ENCODE measurements at places on chromosomes 1 and 21.

DNA sequence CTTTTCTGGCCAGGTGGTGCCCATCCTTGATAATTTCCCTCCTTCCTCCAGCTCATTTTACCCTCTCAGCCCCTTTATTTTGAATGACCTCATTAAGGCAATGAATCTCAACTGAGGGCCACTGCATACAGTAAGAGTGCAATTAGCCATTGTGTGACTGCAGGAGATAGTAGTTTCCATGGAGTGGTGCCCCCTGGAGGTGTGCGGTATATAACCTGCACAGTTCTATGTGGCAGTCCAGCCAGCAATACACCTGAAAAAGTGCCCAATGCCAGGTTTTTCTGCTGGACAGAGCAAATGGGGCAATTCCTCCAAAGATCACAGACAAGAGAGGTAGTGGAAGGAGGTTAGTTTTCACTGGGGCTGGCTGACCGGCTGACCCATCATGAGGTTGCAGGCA lies 25.9 kb upstream of the LRRC38 start:
- DNase-seq: no peak

- DNase-seq: peak; percentile 31
These were observed 33.0 kb downstream of the COP1 start for GRCh38 chr1:176174108-176174507.

DNA sequence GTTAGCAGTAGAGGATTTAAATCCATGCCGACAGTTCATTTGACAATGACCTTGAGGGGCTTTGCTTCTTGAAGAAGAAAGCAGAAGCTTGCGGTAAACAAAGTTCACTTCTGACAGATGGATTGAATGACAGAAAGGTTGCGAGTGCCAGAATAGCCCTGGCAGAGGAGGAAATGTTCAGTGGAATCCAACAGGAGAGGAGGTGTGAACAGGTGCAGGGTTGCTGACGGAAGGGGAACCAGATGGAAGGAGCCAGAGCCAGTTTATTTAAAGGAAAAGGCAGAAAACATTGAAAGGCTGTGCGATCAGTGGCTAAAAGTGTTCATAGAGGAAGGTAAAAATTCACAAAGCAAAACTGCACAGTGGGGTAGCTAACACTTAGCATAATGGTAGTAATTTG lies 141.0 kb downstream of the SDCCAG8 start:
- no peak for DNase-seq

DNA sequence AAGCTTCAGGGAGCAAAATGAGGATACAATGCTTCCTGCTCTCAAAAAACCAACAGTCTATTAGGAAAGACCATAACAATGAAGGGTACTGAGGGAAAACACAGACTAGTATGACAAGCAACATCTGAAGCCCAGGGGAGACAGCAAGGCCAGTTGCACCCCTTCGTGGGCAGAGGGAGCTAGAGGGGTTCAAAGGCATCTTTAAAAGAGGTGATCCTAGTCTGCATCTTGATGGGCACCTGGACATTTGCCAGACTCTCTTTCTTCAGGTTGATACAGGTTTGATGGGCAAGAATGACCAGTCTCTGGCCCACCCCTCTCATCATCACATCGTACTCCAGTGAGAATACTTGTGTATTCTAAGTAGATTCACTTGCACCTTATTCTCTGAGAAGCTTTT lies 177.7 kb downstream of the VAV3 start:
- DNase-seq: no peak

GRCh38 chr1:80384083-80384830 lies 1377.7 kb upstream of the ADGRL4 start:
- DNase-seq: no peak

GRCh38 chr1:78490861-78491450 lies at the start of gene PTGFR:
PTGFR (plus strand) TSS chr1:78490974; CDS start chr1:78492744, 1,770 bp downstream.
- peak; percentile 52 for DNase-seq

DNA sequence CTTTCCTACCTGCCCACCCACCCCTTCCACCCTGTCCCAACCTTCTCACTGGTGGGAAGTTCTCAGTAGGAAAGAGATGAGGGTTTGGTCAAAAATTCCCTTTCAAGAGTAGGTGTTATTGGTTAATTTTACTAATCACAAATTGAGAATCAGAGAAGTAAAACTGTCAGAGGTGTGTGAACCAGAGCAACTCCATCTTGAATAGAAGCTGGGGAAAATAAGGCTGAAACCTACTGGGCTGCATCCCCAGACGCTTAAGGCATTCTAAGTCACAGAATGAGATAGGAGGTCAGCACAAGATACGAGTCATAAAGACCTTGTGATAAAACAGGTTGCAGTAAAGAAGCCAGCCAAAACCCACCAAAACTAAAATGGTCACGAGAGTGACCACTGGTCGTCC lies 11.5 kb downstream of the PLA2G2D start:
- DNase-seq: no peak

- DNase-seq: no peak
These were observed 245.6 kb downstream of the FOXD2 start for GRCh38 chr1:47683401-47683800.

DNA sequence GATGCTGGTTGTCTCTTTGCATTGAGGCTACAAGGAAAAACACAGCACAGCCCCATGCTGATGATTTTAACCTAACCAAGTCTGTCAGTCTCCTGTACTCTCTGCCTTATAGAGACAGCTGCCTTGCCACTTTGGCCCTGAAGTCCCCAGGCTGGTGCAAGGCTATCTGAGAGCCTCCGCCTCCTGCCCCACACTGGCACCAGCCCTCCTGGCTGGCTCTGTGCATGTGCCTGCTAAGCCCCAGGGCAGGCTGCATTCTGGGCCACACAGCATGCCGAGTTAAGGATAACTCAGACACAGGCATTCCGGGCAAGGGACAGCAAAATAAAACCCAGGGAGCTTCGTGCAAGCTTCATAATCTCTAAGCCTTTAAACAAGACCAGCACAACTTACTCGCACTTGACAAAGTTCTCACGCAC lies 910 bp downstream of the RUNX1 start:
- peak; percentile 82 for DNase-seq

DNA sequence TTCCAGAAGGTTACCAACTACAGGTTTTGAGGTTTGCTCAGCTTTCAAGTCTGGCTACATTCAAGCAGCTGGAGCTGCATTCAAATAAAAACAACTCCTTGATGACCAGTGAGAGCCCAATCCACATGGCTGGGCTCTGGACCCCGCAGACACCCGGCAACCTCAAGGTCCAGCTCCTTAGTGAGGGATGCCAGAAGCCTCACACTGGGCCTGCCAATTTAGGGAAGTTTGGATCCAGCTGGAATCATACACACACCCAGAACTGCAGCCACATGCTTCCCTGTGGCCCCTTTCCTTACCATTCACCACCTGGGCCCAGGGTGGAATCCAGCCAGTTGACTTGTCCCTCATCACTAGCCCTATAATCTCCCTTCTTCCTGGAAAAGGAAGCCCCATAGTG lies 123.7 kb downstream of the UBE2U start:
- no peak for DNase-seq

DNA sequence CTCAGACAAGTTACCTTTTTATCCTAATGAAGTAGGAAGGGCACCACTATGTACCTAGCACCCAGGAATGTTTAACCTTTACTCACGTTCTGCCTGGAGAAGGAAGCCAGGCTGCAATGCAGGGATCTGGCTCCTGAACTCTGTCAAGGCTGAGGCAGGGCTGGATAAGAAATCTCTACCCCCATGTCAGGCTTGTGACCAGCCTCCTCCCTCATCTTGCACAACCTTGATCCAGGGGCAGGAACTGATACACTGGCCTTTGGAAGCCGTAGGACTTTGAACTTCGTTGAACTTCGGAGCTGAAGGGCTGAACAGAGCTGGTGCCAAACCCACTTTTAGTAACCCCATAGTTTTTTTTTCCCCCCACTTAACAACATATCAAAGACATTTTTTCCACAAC lies 8.0 kb upstream of the AKR1A1 start:
- DNase-seq: no peak

- DNase-seq: no peak
These were observed 7.4 kb downstream of the WNT3A start for GRCh38 chr1:228013935-228014930.

DNA sequence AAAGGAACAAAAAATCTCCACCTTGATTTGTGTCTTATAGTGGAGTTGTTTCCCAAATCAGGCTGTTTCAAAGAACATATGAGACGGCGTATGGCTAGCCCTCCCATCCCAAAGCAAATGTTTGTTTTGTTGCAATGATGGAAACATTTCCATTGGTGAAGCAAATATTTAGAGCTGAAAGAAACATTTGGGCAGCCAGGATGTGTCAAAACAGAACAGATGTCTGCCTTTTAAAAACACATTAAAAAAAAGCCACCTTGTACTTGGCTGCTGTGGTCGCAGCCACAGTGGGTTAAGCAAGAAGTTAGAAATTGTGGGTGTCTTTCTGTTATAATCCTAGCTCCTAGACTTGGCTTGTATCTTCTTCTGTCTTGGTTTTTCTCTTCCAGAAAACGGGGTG lies 116.3 kb downstream of the PEX14 start:
- DNase-seq: no peak

DNA sequence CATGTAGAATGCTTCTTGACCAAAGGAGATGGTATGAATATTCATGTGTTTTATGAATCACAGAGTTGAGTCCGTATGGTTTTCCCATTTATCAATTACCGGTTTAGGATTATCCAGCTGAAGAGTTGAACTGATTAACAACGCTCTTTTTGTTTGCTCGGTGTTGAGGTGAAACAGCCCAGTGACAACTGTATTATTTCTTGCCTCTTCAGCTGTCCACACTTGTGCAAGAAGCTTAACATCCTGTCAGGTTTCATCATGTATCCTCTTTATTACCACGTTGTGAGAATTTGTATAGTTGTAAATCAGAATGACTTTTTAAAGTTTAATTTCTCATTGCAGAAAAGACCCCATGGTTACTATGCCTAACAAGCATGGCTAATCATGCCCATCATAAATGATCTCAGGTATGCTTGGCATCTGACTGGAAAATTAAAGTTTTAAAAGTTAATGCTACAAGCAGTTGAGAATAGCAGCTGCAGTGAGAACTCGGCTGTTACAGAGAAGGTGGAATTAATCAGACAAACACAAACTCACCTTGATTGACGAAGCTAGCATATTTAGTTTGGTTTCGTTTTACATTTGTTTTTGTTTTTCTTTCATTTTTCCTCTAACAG lies 563.2 kb upstream of the ADGRL2 start:
- DNase-seq: no peak

GRCh38 chr1:20443703-20444586 lies 42.1 kb downstream of the CAMK2N1 start:
- DNase-seq: no peak

GRCh38 chr1:16628361-16629111 lies 15.2 kb upstream of the NBPF1 start:
- no peak for DNase-seq

GRCh38 chr1:42746436-42747105 lies 6.5 kb upstream of the CLDN19 start:
- DNase-seq: peak; percentile 33

GRCh38 chr1:207302618-207303393 lies 18.7 kb upstream of the CD55 start:
- no peak for DNase-seq

GRCh38 chr1:197184190-197184589 lies 37.7 kb upstream of the ASPM start:
- DNase-seq: no peak

DNA sequence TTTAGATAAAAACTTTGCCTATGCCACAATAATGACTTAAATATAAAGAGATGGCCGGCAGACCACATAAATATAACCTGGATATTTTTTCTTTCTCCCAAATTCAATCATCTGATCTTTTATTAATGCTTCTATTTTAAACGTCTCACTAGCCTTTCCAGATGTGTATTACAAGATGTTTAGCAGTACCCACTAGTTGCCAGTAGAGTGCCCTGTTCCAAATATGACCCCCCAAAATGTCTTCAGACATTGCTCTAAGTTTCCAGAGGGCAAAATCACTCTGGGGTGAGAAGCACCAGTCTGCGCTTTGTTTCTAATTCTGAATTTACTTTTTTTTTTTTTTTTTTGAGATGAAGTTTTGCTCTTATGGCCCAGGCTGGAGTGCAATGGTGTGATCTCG lies 268.1 kb downstream of the GRIK1 start:
- no peak for DNase-seq

DNA sequence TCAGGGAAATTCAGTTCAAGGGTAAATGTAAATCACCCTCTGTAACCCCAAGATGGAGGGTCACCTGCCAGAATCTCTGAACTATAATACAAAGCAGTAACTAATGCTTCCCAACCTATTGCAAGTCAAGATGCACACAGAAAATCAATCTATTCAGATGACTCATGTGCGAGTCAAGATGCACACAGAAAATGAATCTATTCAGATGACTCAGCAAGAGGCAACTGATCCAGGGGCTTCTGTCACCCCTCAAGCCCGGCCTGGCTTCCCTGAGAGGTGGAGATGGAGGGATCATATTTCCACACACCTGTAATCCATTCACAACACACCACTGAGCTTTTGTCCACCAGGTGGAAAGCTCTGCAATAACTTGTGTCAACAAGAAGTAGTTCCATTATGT lies 17.4 kb upstream of the HIVEP3 start:
- DNase-seq: no peak

- DNase-seq: no peak
These were observed 6.9 kb downstream of the STYXL2 start for GRCh38 chr1:167100730-167101129.

GRCh38 chr1:228849011-228849541 lies 113.8 kb downstream of the RHOU start:
- no peak for DNase-seq

DNA sequence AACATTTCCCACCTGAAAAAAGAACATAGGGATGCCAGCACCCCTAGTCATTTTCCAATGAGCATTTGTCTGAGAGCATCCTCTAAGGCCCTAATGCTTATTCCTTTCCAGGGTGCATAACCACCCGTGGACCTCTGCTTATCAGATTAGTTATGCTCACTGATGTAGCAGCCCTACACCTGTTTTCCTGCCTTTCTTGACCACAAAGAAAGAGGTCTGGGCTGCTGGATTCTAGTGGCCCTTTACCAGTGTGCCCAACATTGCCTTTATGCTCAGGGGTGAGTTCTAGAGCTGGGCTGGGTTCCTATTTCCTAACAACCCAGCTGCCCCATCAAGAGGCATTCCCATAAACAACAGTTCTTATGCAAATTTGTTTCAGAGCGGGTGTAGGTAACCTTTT lies 20.3 kb upstream of the PM20D1 start:
- DNase-seq: no peak

- no peak for DNase-seq
These were observed 230.7 kb upstream of the FGGY start for GRCh38 chr1:59066236-59066635.

- no peak for DNase-seq
These were observed 114.9 kb downstream of the VPS13D start for GRCh38 chr1:12344596-12345349.

- no peak for DNase-seq
These were observed 494 bp upstream of the PIP5K1A start for GRCh38 chr1:151197863-151198253.

DNA sequence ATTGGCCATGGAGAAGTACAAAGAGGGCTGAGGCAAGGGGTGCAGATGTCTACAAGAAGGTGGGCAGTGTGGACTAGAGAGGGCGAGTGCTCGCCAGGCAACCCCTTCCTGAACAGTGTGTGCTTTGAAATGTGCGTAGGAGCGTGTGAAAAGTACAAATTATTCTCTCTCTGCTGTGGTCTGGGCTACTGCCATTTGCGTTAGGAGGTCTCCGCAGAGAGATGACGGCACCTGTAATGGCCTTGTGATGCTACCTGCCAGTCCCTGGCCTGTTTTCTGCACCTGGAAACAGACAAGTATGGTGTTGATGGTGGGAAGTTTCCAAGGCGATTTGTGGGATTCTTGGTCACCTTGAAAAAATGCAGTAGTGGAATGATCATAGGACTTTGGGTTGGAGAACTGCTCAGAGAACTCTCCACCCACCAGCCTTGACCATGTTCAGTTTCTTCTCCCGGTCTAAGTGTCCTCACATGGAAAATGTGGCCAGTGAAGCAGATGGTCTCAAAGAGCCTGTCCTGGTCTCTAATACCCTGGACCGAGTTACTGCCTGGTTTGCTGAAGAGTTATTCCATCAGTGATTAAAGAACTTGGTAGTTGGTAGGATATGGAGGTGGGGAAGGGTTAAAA lies 74.5 kb downstream of the MRPS6 start:
- DNase-seq: no peak

All from SJSA1 (cell line).